ENCODE measurements at places on chromosomes 13 and 19. TPM values are rescaled to one million over a fixed set of nuclear protein-coding genes. Genes with fewer than 3 reads are reported as not detected.

- no peaks in the 10 kb centered on the region for H3K27me3 ChIP-seq
- H3K4me1 ChIP-seq = no peaks in the 10 kb centered on the region
- H3K36me3 ChIP-seq = peaks cover 4% of the 10 kb centered on the region
- H3K4me3 ChIP-seq = peak overlapping the region; percentile 78
- DNase-seq = peak; percentile 60
Observed at GRCh38 chr13:113153810-113154748, 4.4 kb upstream of the PROZ start.

TYROBP gene
- total RNA-seq = not detected

LILRB5 gene
- total RNA-seq = 0.09 TPM

C13orf46 gene
- 0.55 TPM for total RNA-seq

RAD23A gene
- 67.0 TPM for total RNA-seq

PSG2 gene
- not detected for total RNA-seq

DNA sequence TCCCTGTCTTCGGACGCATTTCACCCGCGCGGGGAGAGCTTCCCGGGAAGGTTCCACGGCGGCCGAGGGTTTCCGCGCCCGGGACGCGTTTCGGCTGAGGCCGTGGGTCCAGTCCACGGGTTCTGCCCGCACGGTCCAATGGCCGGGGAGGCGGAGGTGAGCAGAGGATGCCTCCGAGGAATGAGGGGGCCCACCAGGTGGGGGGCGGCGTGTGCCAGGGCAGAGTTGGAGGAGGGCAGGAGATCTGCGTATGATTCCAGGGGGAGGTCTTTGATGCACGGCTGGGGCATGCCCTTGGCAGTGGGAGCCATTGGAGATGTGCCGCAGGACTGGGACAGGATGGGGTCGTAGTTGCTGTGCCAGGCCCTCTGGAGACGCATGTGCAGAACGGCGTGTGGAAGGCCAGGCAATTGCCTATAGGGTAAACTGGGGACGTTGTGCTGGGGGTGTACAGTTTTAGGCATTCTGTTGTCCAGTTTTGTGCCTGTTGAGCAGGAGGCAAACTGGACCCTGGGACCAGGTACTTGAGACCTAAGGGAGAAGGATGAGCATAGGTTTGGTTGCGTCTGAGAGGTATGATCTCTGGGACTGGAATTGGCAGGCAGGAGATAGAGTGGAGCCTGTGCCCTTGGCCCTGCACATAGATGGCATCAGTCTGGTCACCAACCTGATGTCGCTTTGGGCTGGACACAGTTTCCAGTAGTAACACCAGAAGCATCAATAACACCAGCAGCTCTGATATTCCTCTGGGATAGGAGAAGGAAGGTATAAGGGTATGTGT is 751 bp downstream of the ZNF584 start:
- peaks cover 5% of the 10 kb centered on the region for H3K4me1 ChIP-seq
- H3K27ac ChIP-seq = no peak overlapping the region
- H3K27me3 ChIP-seq = no peaks in the 10 kb centered on the region
- H3K36me3 ChIP-seq = peaks cover 7% of the 10 kb centered on the region

DNA sequence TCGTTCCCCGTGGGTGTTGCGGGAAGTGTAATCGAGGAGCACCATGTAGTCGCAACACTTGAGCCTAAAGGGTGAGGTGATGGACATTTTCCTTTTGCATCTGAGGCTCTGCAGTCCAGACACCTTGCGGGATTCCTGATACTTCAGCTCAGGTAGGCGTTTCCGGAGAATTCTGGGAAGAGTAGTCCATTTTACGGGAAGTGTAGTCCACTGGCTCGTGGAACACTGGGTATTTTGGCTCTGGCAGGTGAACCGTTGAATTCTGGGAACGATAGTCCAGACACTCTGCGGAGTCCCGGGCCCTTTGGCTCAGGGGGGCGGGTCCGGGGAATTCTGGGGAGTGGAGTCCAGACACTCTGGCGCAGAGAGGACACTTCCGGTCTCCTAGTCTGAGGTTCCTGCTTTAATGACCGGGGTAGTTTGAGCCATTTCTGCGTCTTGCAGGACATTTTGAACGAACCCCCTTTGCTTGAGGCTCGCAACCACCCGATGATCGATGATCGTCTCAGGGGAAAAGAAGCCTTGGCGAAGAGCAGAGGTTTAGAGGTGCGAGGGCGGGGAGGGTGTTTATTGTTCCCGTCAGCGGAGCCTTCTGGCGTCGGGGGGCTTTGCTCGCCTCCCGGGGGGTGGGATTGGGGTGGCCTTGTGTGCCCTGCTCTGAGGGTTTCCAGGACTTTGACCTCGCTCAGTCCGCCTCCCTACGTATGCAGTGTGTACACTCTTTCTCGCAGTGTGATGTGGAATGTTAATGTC is at the start of gene ZNF223:
Gene ZNF223, plus strand, starts transcription at position 387 of the 753 bp plus-strand sequence. CDS start 3,141 bp downstream, outside the sequence.
- H3K36me3 ChIP-seq = peaks cover 22% of the 10 kb centered on the region
- H3K4me1 ChIP-seq = 0 out of 2 replicates have a peak, but pooled peaks cover 2% of the 10 kb centered on the region

GRCh38 chr13:24250376-24251057 is 58.9 kb upstream of the C1QTNF9 start:
- H3K27ac ChIP-seq = no peak overlapping the region
- peaks cover 11% of the 10 kb centered on the region for H3K36me3 ChIP-seq
- H3K4me1 ChIP-seq = no peaks in the 10 kb centered on the region
- H3K27me3 ChIP-seq = no peaks in the 10 kb centered on the region
- H3K4me3 ChIP-seq = no peak overlapping the region
- DNase-seq = no peak

THSD1 gene
- total RNA-seq = 0.26 TPM

ECSIT gene
- total RNA-seq = 42.4 TPM

C19orf67 gene
- total RNA-seq = 0.39 TPM

DNA sequence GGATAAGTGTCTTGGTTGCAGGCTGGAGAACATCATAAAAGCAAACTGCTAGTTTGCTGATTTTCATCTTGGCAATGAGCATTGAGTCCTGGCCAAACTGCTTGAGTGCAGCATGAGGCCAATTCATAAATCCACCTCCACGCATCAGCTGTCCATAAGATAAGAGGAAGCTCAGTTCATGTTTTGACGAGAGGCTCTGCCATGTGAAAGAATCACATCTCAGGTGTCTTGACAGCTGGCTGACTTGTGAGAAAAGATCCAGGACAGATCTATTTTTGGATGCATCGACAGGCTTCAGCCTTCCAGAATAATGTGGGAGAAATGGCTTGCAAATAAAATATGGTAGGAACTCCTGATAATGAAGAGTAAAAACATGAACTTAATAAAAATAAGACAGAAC is 5.4 kb upstream of the ZNF682 start:
- H3K4me1 ChIP-seq = 0 out of 2 replicates have a peak, but pooled peaks cover 3% of the 10 kb centered on the region
- no peaks in the 10 kb centered on the region for H3K27me3 ChIP-seq
- no peak overlapping the region for H3K4me3 ChIP-seq
- no peak overlapping the region for H3K27ac ChIP-seq
- no peak for DNase-seq
- no peaks in the 10 kb centered on the region for H3K36me3 ChIP-seq

ZNF222 gene
- total RNA-seq = 6.6 TPM

DNA sequence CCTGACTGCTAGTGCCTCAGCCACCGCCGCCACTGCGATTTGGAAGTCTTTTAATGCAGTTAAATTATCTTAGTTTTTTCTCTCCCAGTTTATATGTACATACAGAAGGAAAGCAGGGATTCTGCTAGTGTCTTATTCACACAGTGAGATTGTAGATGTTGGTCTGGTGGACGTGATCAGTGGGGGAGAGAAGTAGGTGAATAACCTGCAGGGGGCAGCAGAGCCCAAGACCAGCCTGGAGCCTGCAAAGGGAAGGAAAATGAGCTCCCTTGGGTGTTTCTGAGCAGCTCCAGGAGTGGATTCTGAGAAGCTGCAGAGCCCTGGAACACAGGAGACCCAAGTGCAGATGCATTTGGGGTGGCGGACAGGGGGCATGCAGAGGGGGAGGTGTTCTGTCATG is 26.3 kb downstream of the ZNF844 start:
- H3K27ac ChIP-seq = no peak overlapping the region
- H3K4me3 ChIP-seq = peak overlapping the region; percentile 6
- peak; percentile 58 for DNase-seq
- H3K36me3 ChIP-seq = peaks cover 21% of the 10 kb centered on the region
- no peaks in the 10 kb centered on the region for H3K4me1 ChIP-seq

CAPN12 gene
- 10.3 TPM for total RNA-seq

GRCh38 chr13:46571189-46571908 is 18.4 kb downstream of the LRCH1 start:
- H3K27me3 ChIP-seq = no peaks in the 10 kb centered on the region
- H3K4me1 ChIP-seq = no peaks in the 10 kb centered on the region
- H3K4me3 ChIP-seq = no peak overlapping the region
- no peaks in the 10 kb centered on the region for H3K36me3 ChIP-seq
- no peak for DNase-seq

GRCh38 chr19:3708207-3708931 is at the start of gene TJP3:
Gene TJP3, plus strand, starts transcription at chr19:3708384. Its CDS starts 20,049 bp downstream, at chr19:3728433.
- H3K4me3 ChIP-seq = no peak within 1 kb of the TSS
- H3K27ac ChIP-seq = no peak within 1 kb of the TSS
- H3K4me1 ChIP-seq = no peaks in the 10 kb centered on the region
- no peak for DNase-seq
- no peaks in the 10 kb centered on the region for H3K36me3 ChIP-seq

SYNGR4 gene
- total RNA-seq = 0.31 TPM

DNA sequence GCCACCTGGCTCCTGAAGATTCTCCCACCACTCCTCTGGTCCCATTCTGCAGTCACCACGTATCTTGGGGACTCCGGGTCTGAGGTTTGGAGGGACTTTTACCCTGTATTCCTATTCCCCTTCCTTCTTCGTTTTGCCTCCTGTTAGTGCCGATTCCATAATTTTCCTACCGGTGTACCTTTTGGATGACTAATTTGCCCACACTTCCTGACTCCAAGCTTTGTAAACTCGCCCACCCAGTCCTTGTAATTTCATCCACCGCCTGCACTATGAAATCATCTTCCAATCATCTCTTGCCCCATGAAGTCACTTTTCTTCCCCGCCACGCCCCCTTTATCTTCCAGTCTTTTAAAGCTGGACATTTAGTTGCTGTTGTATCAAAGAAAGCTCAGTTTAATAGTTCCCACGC is 572 bp downstream of the UCHL3 start:
- H3K27ac ChIP-seq = no peak overlapping the region
- no peak for DNase-seq
- no peaks in the 10 kb centered on the region for H3K27me3 ChIP-seq
- peaks cover 15% of the 10 kb centered on the region for H3K36me3 ChIP-seq
- peak overlapping the region; percentile 98 for H3K4me3 ChIP-seq
- H3K4me1 ChIP-seq = no peaks in the 10 kb centered on the region

GRCh38 chr13:103884101-103884723 is 818.0 kb upstream of the SLC10A2 start:
- no peak overlapping the region for H3K27ac ChIP-seq
- DNase-seq = no peak
- H3K4me3 ChIP-seq = no peak overlapping the region
- H3K36me3 ChIP-seq = no peaks in the 10 kb centered on the region
- H3K4me1 ChIP-seq = no peaks in the 10 kb centered on the region

- no peak for DNase-seq
- H3K36me3 ChIP-seq = no peaks in the 10 kb centered on the region
- H3K4me3 ChIP-seq = no peak overlapping the region
Observed at GRCh38 chr13:100547791-100548201, 40.8 kb downstream of the GGACT start.

LIM2 gene
- not detected for total RNA-seq

CATSPERD gene
- not detected for total RNA-seq

GRCh38 chr19:53703361-53703760 is 71.6 kb downstream of the DPRX start:
- H3K4me3 ChIP-seq = no peak overlapping the region
- DNase-seq = no peak
- no peak overlapping the region for H3K27ac ChIP-seq
- H3K4me1 ChIP-seq = no peaks in the 10 kb centered on the region
- H3K36me3 ChIP-seq = peaks cover 70% of the 10 kb centered on the region

- no peak for DNase-seq
- H3K27me3 ChIP-seq = no peaks in the 10 kb centered on the region
- no peak overlapping the region for H3K4me3 ChIP-seq
- no peaks in the 10 kb centered on the region for H3K4me1 ChIP-seq
- no peak overlapping the region for H3K27ac ChIP-seq
Observed at GRCh38 chr19:3768015-3768747, 3.8 kb downstream of the RAX2 start.

- peaks cover 5% of the 10 kb centered on the region for H3K36me3 ChIP-seq
- H3K4me3 ChIP-seq = peak overlapping the region; percentile 63
- no peaks in the 10 kb centered on the region for H3K27me3 ChIP-seq
- no peak overlapping the region for H3K27ac ChIP-seq
- H3K4me1 ChIP-seq = peaks cover 4% of the 10 kb centered on the region
Observed at GRCh38 chr13:22883262-22883840, 297.4 kb upstream of the SGCG start.

NOVA2 gene
- total RNA-seq = 8.8 TPM

DNA sequence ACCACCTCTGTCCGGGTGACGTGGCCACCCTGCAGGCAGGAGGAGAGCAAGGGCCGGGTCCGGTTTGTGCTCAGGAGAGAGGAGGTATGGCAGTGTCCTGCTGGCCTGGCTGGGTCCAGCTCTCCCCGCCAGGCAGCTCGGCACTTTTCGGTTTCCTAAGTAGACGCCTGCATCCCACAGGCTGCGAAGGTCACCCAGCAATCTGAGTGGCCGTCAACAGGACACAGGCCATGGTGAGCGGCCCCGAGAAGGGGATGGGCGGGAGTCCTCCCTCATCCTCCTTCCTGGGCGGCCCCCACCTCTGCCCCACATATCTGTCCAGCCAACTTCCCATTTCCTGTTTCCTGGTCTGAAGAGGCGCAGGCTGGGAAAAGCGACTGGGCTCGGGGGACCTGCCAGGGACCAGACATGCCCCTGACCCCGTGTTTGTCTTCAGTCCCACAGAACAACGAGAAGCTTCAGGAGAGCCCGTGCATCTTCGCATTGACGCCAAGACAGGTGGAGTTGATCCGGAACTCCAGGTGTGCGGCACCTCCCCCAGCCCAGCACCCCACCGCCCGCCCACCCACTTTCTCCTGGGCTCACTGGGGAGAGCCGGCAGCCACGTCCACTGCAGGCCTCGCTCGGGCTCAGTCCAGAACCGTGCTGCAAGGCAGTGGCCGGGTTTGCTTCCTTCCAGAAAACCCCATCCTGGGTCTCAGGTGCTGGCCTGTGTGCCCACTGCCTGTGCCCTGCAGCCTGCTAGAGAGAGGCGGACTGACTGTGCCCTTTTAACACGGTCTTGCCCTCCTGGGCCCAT is 16.3 kb downstream of the PIAS4 start:
- H3K27me3 ChIP-seq = no peaks in the 10 kb centered on the region
- H3K36me3 ChIP-seq = peaks cover 11% of the 10 kb centered on the region
- no peak for DNase-seq
- no peaks in the 10 kb centered on the region for H3K4me1 ChIP-seq

SRRM5 gene
- 0.44 TPM for total RNA-seq

SETDB2 gene
- total RNA-seq = 4.9 TPM
